ENCODE measurements at places on chromosomes 4 and X.
A peak's percentile ranks its signal among the peaks of the same experiment; 100 is the strongest.

- no peak for DNase-seq
Observed at GRCh38 chr4:81789741-81790399, 318.2 kb upstream of the RASGEF1B start.

DNA sequence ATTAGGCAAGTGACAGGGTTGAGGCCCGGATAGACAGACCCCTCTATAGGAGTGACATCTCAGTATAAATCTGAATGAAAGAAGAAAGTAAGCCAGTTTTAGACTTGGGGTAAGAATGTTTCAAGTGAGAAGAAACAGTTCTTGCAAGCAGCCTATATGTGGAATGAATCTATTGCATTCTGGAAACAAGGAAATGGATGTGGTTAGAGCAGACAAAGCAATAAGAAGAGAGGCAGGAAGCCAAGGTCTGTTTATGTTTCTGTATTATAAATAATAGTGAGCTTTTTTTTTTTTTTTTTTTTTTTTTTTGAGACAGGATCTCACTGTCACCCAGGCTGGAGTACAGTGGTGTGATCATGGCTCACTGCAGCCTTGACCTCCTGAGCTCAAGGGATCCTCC is 255.8 kb downstream of the UNC5C start:
- DNase-seq, result peak; percentile 29

DNA sequence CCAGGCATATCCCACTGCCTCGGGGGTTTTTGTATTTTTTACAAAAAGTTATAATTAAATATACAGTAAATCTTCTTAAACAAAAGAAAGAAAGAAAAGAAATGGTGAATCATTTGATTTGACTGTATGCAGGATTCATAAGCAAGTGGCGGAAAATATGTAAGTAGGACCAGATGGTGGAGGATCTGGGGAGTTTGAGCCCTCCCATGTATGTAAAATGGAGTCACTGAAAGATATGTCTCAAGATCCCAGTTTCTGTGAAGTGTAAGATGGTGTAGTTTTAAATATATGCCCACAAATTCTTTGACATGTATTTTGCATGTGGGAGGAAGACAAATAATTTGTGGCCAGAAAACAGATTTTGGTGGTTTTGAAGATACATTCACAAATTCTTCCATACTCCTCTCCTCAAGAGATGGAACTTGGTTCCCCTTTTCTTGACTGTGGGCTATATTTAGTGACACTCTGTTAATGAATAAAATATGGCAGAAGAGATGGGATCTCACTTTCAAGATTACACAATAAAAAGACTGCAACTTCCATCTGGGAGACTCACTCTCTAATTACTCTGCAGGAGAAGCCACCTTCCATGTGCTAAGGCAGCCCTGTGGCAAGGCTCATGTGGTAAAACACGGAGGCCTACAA is 133.6 kb upstream of the S100G start:
- no peak for DNase-seq

- DNase-seq, result peak; percentile 17
Observed at GRCh38 chr4:71186566-71187403, 152.0 kb upstream of the SLC4A4 start.

- no peak for DNase-seq
Observed at GRCh38 chr4:106149911-106150310, 166.1 kb downstream of the TBCK start.

- no peak for DNase-seq
Observed at GRCh38 chr4:3387943-3388361, 53.8 kb upstream of the HGFAC start.

DNA sequence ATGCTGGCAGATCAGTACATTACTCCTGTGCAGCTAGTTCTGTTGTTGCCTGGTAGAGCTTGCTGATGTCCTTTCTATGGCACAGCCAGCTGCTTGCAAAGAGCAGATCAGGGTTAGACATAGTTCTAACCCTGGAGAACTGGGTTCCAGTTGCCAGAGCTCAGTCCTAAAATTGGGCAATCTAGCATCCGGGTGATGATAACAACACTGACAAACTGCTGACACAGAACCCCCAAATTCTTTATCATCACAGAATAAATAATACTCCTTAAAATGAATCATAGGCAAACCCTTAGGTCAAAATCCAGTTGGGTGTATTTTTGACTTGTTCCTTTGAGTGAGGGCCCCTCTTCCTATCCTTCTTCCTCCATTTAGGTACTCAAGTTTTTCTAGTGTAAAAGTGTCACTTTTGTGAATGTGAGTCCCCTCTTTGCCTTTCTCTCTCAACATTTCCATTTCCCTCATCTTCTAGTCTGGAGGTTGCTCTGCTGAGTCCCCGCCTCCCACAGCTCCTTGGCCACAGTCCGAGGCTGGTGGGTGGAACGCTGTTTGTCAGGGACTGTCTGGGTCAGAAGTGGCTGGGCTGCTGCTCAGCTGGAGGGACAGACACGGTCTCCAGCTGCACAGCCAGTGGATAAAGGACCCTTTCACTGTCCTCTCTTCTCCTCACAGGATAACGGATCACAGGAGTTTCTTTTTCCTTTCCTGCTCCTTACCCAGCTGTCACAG is 93.6 kb upstream of the RASGEF1B start:
- DNase-seq, result no peak

DNA sequence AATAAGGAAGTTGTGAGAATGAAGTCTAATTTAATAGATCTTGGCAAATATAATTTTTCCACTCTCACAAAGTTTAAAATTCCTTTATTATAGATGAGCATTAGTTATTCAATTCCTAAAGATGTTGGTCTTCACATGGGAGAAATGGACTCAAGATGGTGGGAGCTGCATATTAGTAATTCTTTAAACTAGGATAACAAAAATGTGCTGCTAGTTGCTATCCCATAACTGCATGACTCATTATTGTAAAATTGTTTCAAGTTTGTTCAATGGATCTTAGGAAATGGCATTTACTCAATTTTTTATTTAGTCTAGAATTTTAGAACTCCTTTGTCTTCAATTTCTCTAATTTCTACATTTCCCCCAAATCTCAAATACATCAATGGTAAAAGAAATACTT is 155.8 kb downstream of the ATP10D start:
- DNase-seq, result no peak

DNA sequence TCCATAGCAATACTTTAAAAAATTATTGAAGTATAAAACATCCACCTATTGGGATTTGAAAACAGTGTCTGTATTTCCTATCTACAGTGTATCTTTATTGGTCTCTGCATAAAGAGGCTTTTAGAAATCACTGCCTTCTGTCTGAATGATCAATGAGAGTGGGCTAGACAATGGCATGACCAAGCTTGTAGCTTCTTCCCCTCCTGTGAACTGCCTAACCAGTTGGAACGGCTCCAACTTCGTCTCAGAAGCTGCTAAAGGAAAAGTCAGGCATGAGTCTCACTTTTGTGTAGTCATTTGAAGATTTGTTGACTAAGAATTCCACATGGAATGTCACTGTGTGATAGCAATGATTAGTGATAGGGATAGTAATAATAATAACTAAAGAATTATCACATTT is 64.2 kb downstream of the INTS12 start:
- no peak for DNase-seq

GRCh38 chrX:110420771-110421499 is 62.3 kb downstream of the RTL9 start:
- DNase-seq, result no peak

GRCh38 chr4:105548483-105548882 is 3.9 kb upstream of the ARHGEF38 start:
- no peak for DNase-seq

DNA sequence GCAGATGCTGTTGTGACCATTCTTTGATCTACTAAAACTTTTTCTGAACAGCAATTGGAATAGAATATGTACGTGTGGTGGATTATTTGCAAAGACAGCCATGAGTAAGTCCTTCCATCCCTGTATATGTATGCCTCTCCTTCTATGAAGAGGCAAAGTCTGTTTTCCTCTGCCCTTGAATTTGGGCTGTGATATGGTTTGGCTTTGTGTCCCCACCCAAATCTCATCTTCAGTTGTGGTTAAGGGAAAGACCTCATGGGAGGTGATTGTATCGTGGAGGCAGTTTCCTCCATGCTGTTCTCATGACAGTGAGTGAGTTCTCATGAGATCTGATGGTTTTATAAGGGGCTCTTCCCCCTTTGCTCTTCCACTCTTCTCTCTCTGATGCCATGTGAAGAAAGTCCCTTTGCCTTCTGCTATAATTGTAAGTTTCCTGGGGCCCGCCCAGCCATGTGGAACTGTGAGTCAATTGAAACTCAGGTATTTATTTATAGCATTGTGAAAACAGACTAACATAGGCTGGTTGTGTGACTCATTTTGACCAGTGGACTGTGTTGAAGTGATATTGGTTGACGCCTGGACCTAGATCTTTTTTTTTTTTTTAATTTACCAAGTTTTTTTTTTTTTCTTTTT is 108.3 kb upstream of the CAMK2D start:
- DNase-seq, result no peak

DNA sequence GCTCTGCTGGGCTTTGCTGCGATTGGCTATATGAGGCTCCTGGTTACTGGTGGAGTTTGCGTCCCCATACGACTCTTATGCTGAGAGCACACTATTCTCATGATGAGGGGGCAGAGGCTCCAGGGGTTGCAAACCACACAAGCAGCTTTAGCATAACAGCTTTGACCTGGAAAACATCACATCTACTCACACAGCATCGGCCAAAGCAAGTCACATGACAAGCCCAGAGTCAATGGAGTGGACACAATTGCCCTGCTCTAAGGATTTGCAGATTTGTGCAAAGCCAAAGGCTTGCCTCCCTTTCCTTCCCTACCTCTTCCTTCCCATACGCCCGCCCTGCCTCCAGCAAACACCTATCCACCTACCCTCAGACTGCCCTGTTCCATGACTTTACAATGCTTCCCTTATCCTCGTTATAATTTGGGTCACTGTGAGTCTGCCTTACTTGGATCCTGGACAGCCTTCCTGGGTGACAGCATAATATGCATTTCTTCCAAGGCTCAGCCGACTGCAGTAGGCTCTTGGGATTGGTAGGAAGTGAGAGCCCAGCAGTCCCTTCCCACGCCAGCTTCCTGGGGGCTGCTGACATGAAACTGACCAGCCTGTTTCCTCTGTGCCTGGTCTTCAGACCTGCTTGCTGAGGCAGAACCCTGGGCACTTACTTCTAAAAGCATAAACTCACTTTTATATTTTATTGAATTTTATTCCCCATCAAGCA is 208.2 kb upstream of the PSAPL1 start:
- no peak for DNase-seq

- no peak for DNase-seq
Observed at GRCh38 chr4:145319751-145320150, 139.4 kb upstream of the OTUD4 start.

GRCh38 chr4:8308144-8308543 is 38.6 kb downstream of the HTRA3 start:
- no peak for DNase-seq

- DNase-seq, result no peak
Observed at GRCh38 chr4:55004831-55005230, 120.6 kb downstream of the KDR start.

- no peak for DNase-seq
Observed at GRCh38 chr4:132958457-132959263, 190.4 kb upstream of the PCDH10 start.

DNA sequence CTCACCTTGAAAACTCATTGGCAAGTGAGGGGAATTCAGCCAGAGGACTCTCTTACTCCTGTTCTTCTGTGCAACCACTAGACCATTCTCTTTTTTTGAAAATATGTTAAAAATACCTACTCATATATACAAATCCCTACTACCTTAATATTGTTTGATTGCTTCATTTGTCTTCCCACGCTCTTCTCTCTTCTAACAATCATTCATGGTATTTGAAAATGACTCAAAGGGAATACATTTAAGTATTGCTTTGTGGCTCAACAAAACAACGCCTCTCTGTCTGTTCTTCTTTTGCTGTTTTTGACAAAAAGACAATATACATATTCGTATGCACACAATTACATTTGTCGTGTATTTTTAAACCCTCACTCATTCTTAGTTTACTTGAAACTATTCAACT is 589.4 kb downstream of the ANKRD50 start:
- no peak for DNase-seq

DNA sequence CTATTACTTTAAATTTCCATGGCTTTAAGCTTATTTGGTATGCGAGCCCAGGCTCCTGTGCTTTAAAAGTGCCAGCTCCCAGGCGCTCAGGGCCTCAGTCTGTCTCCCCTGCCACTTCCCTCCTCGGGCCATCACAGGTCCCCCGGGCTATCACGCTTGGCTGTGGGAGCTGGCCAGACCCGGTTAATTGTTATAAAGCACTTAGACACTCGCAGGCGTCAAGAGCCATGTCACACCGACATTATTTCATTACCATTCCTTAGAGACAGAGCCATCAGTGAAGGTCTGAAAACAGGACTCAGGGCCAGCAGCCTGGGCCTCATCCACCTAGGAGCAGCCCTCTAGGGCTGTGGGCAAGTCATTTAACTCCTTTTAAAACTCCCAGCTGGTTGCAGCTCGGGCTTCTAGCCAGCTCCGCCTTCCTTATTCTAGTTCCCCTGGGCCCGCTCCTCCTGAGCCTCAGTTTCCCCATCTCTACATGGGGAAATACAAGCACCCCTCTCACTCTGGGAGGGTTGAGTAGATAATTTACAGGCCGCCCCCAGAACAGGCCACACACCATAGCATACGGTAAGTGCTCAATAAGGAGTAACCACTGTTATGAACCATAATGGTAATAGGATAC is 99.0 kb downstream of the HMX1 start:
- no peak for DNase-seq

GRCh38 chr4:139776235-139776634 is 110.6 kb downstream of the MGST2 start:
- no peak for DNase-seq

DNA sequence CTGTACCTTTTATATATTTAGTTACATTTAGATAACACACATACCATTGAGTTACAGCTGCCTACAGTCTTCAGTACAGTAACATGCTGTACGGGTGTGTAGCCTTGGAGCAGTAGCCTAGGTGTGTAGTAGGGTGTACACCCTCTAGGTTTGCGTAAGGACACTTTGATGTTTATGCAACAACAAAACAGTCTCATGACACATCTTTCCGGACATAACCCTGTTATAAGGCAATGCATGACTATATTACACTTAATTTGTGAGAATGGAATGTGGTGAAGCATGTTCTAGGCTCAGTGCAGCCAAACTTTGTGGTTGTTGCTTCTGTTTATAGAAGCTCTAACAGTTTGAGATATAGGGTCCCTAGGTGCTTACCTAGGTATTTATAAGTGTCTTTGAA is 65.4 kb downstream of the SPRY1 start:
- DNase-seq, result no peak

- DNase-seq, result peak; percentile 78
Observed at GRCh38 chr4:76213415-76214176, at the start of gene SCARB2. Gene SCARB2, minus strand, starts transcription at chr4:76213824. Its CDS starts 281 bp downstream, at chr4:76213543.

DNA sequence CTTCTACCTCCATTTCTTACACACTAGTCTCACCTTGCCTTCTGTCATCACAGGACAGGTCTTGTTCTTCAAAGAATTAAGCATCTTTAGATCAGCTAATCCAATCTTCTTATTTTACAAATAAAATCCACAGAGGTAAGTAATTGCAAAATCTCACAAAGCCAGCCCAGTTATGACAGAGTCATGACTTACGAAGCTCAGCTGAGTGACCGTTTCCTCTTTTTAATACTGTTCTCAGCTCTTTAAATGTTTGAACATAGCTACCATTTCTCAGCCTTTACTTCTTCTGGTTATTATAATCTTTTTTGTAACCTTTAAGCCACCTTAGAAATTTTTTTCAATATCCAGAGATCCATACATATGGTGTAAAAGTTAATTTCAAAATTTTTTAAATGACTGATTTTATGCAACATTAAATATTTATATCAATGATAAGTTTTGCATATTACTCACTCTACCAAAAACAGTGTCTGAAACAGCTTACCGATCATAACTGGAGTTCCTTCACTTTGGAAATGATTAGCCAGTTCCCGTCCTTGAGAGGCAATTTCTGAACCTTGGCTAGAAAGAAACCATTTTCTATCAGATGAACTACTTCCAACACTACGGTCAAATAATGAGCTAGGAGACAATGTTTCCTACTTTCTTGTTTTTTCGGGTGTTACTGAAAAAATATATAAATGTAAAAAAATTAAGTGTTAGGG is 8.8 kb downstream of the ANKRD37 start:
- DNase-seq, result no peak
